ENCODE measurements at places on chromosomes 5 and 9.

DNA sequence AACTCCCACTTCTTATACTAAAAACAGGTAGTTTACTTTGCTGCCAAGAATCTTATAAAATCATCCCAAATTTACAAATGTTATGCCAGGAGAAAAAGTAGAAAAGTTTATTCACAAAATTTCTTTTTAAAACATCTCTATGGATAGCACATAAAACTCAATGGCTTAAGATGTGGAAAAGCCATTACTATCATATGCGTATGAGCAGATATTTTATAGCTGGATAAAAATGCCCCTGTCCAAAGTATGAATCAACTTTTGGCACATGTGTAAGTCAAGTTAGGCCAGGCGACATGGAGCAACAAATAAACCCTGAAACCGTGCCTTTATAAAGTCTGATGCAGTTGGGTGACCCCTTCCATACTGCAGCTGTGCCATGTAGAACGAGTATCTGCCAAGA lies 38.6 kb upstream of the FBP1 start:
- DNase-seq, result no peak

DNA sequence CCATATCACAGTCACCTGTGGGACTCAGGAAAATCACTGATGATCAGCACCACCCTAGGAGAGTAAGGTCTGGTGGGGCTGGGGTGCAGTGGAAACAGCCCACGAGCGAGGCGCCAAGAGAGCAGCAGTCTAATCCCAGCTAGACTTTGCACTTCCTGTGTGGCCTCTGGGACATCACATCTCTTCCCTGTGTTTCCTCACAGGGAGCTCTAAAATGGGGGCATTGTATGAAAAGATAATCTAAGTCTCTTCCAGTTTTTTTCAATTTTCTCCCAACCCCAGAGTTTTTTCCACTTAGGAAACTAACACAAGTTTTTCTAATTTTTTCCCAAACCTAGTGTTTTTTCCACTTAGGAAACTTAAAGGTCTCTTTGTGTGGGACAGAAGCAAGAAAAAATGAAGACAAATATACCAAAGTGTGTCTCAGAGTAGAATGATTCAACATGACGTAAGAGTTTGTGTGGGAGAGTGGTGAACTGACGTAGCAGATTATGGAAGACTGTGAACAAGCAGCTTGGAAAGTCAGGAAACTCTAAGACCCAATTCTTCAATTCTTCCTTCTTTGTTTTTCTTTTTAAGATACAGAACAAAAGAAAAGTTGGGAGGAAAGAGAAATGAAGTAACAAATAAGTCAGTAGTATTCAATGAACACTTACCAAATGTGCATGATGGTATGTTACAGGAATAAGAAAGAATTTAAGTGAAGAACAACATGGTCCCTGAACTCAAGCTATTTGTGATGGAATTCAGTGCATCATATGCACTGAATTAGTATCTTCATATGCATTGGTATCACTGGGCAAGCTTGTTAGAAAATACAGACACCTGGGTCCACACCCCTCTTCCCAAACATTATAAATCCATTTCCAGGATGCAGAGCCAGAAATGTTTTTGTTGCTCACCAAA lies 51.3 kb downstream of the LHFPL2 start:
- DNase-seq, result no peak

GRCh38 chr5:82494942-82495341 lies 216.8 kb upstream of the RPS23 start:
- DNase-seq, result no peak

DNA sequence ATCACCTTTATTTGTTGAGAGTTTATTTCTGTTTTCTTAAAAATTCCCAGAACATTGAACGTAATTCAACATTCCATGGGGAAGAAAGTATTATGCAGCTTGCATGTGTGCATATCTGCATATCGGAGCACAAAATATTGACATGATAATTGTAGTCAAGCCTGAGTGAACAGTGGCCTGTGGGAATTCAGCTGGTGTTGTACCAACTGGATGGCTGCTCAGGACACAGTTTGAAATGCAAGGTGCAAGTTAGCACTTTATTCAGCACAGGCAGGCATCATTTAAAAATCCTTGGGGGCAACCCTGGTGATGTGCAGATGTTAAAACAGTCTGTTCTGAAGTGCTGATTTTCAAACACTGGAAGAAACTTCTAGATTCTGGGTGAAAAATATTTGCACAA lies 82.4 kb downstream of the CNTLN start:
- no peak for DNase-seq

GRCh38 chr5:54717459-54717858 lies 199.9 kb downstream of the SNX18 start:
- no peak for DNase-seq

DNA sequence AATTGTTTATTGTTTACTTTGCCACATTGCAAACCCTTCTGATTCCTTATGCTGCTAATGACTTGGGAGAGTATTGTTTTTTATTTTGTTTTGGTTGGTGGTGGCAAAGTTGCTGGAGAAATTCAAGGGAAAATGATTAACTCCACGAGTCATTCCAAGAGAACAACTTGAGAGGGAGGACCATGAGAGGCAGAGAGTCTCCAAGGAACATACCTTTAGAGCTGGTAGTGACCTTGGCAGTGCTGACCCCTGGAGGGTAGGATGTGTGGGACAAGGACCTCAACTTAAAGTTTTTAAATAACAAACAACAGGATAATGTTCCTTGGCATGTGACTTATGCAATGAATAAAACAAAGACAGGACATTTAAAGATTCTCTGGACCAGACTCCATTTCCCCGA lies 139.7 kb downstream of the LRRC70 start:
- no peak for DNase-seq

DNA sequence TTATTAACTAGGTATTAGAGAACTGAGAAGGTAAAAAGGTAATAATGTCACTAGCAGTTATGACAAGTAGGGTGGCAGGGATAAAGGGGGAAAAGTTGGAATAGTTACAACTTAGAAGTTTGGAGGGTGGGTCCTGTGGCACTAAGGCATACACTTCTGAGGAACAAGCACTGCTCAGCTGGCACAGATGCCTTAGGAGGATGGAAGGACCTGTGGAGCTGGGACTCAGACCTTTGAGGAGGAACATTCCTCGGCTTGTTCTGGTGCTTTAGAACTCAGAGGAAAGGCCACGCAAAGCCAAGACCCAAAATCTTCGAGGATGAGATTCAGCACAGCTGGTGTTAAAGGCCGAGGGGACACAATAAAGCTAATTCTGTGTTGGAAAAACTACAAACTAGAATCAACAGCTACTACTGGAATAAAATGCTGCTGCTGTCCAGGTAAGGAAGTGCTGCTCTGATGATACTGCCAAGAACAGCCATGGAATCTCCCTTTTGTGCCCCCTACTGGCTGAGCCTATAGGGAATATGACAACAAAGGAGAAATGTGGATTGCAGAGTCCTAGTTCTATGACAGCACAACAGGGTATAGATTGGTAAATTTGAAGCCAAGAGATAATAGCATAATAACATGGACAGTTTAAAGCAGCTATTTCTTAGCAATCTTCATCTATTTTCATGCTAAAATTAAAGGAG lies 126.7 kb downstream of the SLC25A46 start:
- no peak for DNase-seq

GRCh38 chr9:7974335-7974960 lies 174.9 kb upstream of the DMAC1 start:
- DNase-seq, result no peak

DNA sequence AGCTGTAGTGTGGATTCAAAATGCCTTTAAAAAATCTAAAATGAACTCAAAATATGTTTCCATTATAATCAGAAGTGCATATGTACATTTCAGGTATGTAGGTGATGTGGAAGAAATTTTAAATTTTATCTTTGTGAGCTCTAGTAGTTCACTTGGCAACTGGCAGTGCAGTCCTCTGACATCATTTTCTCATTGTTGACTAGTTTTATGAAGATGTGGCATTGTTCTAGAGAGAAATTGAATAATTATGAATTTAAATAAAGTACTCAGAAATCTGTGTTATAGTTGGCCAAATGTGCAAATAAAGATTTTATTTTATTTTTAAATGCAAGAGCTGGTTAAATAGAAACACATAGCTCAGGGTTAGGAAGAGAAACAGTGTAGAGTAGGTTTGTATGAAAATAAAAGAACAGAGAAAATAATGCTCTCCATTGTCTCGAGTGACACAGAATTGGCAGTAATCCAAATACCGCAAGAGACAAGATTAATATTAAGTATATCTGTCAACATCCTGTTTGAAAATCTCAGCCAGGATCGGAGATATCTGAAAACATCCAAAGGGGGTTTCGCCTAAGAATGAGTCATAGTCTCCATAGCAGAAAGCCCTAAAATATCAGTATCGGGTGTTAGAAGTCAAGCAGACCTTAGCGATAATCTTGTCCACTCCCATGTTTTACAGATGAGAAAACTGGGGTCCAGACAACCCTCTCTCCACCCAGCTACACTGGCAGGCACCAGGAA lies 189.4 kb downstream of the CCDC192 start:
- no peak for DNase-seq

- DNase-seq, result no peak
Measured at GRCh38 chr9:4126184-4126865, 173.5 kb downstream of the GLIS3 start.

DNA sequence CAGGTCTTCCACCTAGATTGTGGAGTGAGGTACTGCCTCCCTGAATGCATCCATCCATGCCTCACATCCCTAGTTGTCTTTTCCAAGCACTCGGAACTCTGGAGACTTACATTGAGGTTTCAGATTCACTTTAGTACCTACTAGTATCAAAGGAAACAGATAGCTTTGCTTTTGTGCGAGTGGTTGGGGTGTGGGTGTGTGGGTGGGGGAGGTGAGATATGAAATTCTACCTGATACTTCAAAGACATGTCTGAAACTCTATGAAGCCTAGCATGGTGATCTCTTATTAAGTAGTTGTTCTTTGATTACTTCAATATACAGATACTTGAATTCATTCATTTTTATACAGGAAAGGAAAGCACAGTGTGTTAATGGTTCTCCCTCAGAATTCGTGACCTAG lies 64.4 kb downstream of the MCCC2 start:
- peak; percentile 22 for DNase-seq

GRCh38 chr9:24351258-24351657 lies 194.4 kb downstream of the IZUMO3 start:
- DNase-seq, result no peak

GRCh38 chr5:137651022-137651421 lies 84.9 kb downstream of the KLHL3 start:
- no peak for DNase-seq

- DNase-seq, result no peak
Measured at GRCh38 chr5:72835633-72836032, 19.2 kb downstream of the TNPO1 start.

DNA sequence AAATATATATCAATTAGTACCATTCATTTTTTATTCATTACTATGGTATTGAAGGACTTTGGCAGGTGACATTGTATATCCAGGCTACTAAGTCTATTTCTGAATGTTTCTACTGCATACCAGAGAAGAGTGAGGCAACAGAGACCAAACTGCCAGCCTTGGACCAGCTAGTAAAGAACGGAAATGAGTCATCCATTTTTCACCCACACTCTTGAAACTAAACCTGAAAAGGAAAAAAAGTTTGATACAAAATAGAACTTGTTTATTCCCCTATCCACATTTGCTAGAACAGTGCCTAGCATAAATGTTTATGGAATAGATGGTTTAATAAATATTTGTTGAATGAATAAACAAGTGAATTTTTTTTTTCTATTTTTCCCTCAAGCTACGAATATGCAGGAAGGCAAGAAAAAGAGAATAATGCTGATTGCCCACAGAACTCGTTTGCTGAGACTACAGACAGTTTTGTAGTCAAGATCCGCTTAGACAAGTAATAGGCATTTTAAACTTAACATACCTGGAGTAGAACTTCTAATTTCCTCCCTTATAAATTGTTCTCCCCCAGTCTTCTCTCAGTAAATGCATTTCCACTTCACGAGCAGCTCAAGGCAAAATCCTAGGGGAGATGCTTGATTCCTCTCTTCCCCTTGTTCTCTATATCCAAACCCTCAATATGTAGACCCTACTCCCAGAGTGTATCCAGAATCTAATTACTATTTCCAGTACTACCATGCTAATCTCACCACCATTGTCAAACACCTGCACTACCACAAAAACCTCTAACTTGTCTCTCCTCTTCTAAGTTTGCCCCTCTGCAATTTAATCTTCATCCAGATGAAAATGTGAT lies 146.2 kb upstream of the RASA1 start:
- no peak for DNase-seq

DNA sequence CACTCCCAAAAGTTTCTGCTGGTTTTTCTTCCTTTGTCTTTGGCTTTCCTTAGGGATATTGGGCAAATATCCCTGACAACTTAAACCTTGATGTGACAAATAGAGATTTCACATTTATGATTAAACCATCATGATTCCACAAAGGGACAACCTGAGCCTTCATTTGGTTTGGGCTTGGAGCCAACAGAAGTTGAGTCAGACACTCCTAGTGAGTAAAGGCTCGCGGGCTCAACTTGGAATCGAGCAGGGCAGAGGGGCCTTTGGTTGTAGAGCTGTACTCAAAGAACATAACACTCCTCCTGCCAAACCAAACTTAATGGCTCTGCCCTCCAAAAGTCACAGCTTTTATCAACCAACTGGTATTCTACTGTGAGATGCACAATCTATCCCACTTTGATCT lies 290.2 kb upstream of the MAP3K1 start:
- DNase-seq, result no peak

DNA sequence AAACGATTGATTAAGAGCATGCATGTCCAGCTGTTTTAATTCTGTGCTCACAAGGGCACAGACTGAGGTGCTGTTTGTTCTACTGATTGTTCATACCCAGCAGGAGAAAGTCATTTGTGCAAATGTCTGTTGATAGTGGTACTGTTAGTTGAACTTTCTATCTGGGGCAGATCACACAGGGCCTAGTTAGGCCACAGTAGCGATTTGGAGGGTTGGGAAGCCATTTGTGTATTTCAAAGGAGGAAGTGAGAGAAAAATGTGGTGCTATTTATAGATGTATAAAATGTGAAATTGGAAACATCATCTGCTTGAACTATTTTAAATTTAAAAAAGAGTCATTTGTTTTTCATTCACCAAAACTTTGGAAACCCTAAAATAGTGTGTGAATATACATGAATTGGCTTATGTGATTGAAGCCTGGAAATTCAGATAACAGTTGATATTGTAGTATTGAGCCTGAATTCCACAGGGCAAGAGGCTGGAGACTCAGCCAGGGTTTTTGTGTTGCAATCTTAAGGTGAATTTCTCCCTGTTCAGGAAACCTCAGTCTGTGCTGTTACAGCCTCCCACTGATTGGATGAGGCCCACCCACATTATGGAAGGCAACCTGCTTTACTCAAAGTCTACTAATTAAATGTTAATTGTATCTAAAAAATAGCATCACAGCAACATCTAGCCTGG lies 162.0 kb upstream of the CDKN2B start:
- no peak for DNase-seq

GRCh38 chr9:10649076-10649475 lies 36.3 kb upstream of the PTPRD start:
- no peak for DNase-seq

DNA sequence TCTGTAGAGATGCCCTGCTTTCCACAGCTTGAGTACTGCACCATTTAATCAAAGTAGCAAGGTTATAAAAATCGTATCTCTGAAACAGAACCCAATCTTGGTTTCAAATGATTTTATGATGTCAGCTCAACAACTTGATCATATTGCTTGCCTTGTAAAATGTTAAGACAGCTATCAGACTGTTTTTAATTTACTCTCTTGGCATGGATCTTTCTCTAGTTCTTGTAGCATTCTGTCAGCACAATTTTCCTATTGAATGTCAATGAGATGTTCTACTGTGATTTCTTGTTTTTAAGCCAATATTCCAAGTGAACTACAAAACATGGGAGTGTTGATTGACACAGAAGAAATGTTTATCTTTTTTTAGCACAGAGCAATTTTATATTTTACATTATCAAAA lies 313.4 kb downstream of the CDH12 start:
- no peak for DNase-seq

- no peak for DNase-seq
Measured at GRCh38 chr9:27945386-27945785, 372.1 kb upstream of the C9orf72 start.

All from stimulated activated CD4-positive, alpha-beta T cell treated with anti-CD3 and anti-CD28 coated beads, Interleukin-1b, Interleukin-23, amount 100 ng/mL, for 4 hours (primary cell).